GM06990 (cell line): ENCODE measurements at places on chromosomes 5 and 9.

DNA sequence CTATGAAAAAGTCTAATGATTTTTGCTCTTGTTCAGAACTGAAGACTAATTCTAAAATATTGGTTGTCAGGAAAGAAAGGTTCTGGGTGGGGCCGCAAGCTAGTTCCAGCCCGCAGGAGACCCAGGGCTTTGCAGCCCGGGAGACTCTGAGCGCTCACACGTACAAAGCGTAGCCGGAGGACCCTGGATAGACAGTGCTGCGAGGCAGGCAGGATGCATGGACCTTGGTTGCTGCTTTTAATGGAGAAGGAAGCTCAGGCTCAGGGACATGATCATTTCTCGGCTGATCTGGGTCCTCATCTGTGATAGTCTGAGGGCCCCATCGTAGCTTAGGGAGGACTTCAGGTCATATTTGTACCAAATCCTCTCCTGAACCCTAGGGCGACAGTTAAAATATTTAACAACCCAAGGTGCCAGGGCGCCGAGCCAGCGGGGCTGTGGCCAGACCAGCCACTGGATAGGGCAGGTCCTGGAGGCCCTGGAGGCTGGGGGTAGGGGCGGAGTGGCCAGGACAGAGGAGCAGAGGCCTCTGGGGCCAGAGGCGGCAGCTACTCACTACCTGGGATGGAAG lies 70.1 kb upstream of the UNC5A start:
- no peak for DNase-seq

DNA sequence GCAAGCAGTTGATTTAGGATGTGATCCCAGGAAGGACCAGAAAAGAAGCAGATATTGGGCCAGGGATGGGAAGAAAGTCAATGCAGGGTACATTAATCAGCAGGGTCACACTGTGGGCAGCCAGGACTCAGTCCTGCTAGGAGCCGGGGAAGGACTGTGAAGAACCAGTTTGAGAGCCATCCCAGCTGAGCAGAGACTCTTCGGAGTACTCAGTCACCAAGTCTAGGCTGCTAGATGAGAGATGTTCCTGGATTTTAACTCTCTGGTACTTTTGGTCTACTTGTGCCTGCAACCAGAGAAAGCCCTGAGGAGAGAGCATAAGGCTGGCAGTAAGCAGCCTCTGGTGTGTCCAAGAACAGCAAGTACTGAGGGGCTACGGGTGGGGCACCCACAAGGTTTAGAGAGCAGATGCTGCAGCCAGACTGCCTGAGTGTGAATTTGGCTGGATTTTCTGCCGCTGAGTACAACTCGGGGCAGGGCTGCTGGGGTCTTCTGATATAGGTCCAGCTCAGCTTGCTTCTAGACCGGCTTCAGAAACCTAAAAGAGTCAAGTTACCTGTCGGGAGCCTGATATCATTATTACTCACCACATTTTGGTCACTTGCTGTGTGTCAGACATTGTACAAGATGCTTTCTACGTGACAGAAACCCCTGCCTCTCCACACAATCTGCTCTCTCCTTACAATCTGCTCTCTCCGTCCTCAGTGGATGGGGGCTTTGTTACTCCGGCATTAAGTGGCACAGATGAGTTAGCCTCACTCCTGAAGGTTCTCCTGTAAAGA lies 250.2 kb upstream of the GAS1 start:
- DNase-seq = no peak

GRCh38 chr9:36822201-36822600 lies 211.9 kb downstream of the PAX5 start:
- no peak for DNase-seq

- DNase-seq = peak; percentile 15
Measured at GRCh38 chr9:4690144-4690543, 10.8 kb downstream of the CDC37L1 start.

DNA sequence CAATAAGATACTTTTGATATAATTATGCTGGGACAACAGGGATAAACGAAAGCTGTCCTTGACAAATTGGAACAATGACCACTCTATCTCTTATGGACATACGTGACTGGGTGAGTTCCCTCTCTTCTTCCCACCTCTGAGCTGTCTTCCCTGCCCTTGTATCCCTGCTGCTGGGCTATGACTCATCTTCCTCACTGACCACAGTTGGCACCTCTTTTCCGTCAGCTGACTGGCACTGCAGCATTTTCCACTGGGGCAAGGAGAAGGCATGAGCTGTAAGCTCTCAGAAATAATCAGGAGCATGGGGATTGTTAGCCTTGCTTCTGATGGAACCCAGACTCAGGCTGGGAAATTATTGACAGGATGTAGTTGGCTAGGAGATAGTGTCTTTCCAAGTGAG lies 48.7 kb downstream of the PCSK1 start:
- DNase-seq = no peak

DNA sequence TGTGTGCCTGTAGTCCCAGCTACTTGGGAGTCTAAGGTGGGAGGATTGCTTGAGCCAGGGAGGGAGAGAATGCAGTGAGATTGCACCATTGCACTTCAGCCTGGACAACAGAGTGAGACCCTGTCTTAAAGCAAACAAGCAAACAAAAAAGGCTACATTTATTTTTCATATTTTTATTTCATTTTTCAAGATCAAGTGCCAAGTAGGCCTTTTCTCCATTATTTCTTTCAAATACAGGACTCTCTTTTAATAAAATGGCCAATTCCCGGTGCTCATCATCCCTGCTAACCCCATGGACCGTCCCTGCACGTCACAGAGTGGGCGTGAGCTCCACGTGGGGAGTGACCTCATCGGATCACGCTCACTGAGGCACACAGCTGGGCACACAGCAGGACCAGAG lies 9.3 kb upstream of the GBGT1 start:
- DNase-seq = no peak

- no peak for DNase-seq
Measured at GRCh38 chr9:133584559-133585476, 24.4 kb downstream of the FAM163B start.

- no peak for DNase-seq
Measured at GRCh38 chr9:13860019-13860418, 453.9 kb downstream of the NFIB start.

GRCh38 chr5:54644226-54644625 lies 126.7 kb downstream of the SNX18 start:
- no peak for DNase-seq

- DNase-seq = no peak
Measured at GRCh38 chr5:75017971-75018370, 34.4 kb downstream of the GCNT4 start.

- DNase-seq = peak; percentile 23
Measured at GRCh38 chr5:11903614-11904264, 507 bp downstream of the CTNND2 start.

GRCh38 chr5:28903643-28904042 lies 1865.3 kb upstream of the CDH9 start:
- no peak for DNase-seq

DNA sequence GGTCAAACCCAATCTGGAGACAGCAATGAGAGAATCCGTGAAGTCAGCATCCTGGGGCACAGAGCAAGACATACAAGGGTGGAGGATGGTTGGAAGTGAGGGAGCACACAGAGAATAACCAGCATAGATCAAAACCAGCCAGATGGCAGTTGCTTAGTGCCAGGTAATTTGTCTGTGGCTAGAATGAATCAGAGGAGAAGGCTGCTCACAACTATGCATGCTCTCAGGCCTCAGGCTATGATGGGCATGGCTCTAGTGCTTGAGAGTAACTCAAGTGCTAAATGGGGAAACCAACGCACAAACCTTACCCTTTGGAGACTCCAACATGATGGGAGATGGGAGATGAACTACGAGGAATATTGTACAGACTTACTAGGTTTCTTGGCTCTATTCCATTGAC lies 160.8 kb downstream of the DMRT2 start:
- DNase-seq = no peak

DNA sequence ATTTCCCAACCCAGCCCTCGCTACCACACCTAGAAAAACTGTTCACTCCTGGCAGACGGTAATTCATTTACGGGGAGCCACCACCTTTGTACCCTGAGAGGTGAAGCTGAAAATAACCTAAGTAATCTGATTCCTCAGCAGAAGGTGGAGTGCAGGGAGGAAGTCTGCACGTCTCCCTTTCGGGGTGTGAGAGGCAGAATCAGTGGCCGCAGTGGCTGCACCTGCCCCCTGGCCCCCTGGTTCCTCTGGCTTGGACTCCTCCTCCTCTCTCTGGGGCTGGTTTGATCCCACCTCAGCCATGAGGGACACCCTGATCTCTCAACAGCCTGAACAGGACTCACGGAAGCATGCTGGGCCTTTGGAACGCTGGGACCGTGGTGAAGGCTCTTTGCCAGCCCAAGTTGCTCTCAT lies 10.5 kb downstream of the TMEM174 start:
- no peak for DNase-seq

DNA sequence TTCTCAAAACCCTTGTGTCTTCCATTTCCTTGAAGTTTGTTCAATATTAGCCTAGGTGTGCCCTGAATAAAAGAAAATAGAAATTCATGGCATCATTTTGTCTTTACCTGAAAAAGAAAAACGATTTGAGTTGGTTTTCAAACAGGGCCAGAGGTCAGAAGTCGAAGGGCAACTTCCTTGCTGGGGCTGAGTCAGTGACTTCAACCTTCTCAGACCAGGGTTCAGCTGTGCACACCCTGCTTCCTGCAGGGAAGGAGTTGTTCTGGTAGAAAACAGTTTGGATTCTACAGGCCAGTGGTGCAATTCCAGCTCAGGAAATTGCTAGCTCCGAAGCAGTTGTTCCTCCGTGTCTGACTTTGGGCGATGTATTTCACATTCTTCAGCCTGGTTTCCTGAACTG lies 132.1 kb upstream of the SLC30A5 start:
- DNase-seq = no peak

GRCh38 chr5:56155992-56156584 lies 77.0 kb downstream of the ANKRD55 start:
- no peak for DNase-seq

DNA sequence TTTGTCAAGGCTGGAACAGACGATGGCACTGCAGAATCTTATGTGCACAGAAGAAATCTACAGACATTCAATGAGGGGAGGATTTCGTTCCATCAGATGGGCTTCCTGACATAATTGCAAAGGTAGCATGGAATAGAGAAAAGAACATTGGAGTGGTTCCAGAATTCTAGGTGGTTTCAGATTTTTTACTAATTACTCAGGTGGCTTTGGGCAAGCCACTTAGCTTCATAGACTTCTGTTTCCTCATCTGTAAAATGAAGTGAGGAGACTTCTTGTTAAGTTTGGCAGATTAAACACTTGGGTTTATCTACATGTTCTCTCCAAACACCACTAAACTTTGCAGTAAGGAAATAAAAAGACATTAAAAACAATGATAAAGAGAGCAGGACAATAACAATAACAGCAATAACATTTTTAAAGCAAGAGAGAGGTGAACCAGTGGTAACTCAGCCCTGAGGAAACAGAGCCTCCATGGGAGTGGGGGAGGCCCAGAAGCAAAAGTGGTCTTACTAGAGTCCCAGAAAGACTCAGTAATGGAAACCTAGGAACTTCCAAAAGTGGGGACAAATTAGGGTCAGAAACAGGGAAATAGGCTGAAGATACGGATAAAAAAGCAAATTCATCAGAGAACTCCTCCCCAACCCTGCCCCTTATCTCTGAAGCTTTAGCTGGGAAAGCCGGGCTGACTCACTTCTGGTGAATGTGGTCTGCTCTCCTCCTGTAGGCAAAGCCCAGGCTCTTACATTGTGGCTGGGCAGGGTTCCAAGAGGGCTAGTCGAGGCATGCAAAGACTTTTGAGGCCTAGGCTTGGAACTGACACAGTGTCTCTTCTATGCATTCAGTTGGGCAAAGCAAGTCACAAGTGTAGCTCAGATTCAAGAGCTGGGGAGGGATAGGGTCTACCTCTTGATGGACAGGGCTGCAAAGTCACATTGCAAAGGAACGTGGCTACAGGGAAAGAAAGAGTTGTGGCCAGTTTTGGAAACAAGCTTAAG lies 11.8 kb upstream of the ACTBL2 start:
- no peak for DNase-seq

- DNase-seq = no peak
Measured at GRCh38 chr9:110971234-110971633, 67.0 kb downstream of the LPAR1 start.

DNA sequence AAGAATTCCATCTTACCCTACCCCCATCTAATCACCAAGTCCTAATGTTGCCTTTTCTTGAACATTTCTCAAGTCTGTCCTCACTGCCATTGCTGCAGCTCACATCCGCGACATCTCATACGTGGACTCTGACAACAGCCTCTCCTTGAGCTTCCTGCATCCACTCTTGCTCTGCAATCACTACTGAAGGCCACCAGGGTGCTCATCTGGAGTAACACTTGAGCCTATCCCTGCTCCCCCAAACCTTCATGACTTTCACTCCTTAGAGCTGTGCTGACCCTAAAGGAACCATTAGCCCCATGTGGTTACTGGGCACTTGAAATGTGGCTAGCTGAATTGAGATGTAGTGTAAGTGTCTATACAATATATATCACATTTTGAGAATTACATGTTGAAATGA lies 46.4 kb upstream of the CTXN3 start:
- DNase-seq = no peak

- DNase-seq = no peak
Measured at GRCh38 chr5:52710972-52711596, 76.6 kb upstream of the ITGA1 start.

GRCh38 chr5:177509381-177509951 lies at the start of gene DOK3:
TSS of gene DOK3 (minus strand) at chr5:177509826. CDS start at chr5:177509540, 286 bp downstream.
- DNase-seq = peak; percentile 78

DNA sequence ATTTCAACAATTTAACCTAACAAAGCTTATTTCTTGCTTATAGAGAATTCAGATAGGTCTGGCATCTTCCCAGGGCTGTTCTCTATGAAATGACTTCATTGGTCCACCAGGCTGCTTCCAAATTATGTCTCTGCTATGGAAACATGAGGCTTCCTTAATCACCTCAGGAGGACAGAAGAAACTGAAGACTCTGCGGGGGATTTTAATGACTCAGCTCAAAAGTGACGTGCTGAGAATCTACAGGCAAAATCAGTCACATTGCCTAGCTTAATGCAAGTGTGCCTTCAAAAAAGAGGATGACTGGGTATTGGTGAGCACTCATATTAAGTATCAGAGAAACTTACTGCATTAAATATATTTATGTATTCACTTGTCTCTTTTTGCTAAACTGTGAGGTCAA lies 315.5 kb upstream of the RGMB start:
- DNase-seq = no peak

GRCh38 chr9:34688329-34689115 lies 2.6 kb downstream of the CCL19 start:
- DNase-seq = no peak

GRCh38 chr5:142547445-142548380 lies 138.2 kb downstream of the FGF1 start:
- no peak for DNase-seq
